ENCODE measurements at places on chromosomes 7 and 10.

- no peak for DNase-seq
These were observed 68.6 kb downstream of the PON1 start for GRCh38 chr7:95255691-95256090.

DNA sequence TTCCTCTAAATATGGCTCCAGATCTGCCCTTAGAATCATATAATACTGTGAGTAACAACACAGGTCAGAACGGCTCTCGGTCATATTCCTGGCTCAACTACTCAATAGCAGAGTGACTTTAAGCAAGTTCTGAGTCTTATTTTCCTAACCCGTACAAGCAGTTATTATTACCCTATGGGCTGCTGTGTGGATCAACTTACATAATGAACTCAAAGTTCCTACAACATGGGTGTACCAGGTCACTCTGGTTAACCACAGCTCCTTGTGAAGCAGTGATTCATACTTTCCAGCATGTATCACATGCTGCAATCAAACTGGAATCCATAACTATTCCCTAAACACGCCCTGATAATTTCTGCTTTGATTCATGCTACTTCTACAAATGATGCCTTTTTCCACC is 107.3 kb downstream of the LRRN3 start:
- DNase-seq = no peak

DNA sequence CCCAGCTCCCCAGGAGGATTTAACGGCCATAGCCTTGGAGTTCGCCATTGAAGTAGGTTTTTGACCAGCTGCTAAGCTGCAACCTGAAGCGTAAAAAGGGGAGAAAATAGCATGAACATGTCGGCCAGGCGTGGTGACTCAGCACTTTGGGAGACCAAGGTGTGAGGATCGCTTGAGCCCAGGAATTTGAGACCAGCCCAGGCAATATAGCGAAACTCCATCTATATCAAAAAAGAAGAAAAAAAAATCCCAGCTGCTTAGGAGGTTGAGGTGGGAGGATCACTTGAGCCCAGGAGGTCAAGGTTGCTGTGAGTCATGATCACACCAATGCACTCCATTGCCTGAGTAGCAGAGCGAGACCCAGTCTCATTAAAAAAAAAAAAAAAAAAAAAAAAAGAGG is 32.2 kb upstream of the MCU start:
- no peak for DNase-seq

GRCh38 chr7:70093205-70093904 is 495.1 kb downstream of the AUTS2 start:
- no peak for DNase-seq

DNA sequence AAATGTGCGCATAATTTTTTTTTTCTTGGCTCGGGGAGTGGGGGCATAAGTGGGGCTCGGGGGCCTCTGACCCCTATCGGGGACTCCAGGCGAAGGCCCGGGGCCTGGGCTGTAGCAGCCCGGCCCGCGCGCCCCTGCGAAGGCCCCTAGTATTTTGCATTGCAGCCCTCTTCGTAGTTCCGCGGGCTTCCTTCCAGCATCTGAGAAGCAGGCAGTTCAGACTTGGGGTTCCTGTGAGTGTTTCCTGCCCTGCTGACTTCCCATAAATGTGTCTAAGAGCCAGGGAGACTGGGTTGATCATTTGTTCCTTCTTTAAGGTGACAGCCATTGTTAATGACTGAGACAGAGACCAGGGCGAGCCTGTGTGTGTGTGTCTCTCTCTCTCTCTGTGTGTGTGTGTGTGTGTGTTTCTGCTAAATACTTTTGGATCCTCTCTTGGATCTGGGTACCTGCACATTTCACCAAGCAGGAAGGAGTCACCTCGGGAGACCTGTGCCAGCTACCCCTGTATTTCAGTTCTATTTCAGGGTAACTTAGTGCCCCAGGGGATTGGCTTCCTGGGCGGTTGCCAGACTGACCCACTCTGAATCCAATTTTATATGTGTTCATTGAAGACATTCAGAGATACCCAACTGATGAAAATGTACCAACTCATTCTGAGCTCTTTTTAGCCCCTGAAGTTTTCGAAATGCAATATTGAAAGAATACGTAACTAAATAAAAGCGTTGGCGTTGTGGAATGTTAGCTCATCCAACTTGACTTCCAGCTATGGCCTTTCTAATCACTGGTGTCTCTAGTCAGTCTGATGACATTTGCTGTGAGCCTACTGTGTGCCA is 805 bp downstream of the MSRB2 start:
- peak; percentile 25 for DNase-seq

- DNase-seq = no peak
These were observed 182.8 kb upstream of the TNS3 start for GRCh38 chr7:47764746-47765145.
